M059J (cell line): ENCODE measurements at places on chromosomes 16 and 17.

GRCh38 chr16:68332411-68333121, 21.7 kb downstream of the PRMT7 start:
- no peak for DNase-seq

GRCh38 chr16:56860226-56861020, 4.6 kb upstream of the SLC12A3 start:
- DNase-seq: peak; percentile 28

- no peak for DNase-seq
Observed at GRCh38 chr17:43665937-43666236, 4.2 kb upstream of the MEOX1 start.

- no peak for DNase-seq
Observed at GRCh38 chr16:73886426-73886825, 410.2 kb upstream of the PSMD7 start.

- DNase-seq: no peak
Observed at GRCh38 chr16:55398762-55399161, 74.8 kb downstream of the IRX6 start.

GRCh38 chr17:27608328-27609230, 22.4 kb upstream of the LGALS9 start:
- no peak for DNase-seq
